ENCODE measurements at places on chromosomes 3 and 15. TPM values are rescaled to one million over a fixed set of nuclear protein-coding genes. Genes with fewer than 3 reads are reported as not detected.

- H3K27ac ChIP-seq = no peak overlapping the region
- DNase-seq = peak; percentile 42
- no peaks in the 10 kb centered on the region for H3K36me3 ChIP-seq
- peaks cover 7% of the 10 kb centered on the region for H3K4me1 ChIP-seq
- no peak overlapping the region for H3K4me3 ChIP-seq
- no peaks in the 10 kb centered on the region for H3K27me3 ChIP-seq
Measured at GRCh38 chr15:25543196-25543595, 104.4 kb upstream of the UBE3A start.

DNA sequence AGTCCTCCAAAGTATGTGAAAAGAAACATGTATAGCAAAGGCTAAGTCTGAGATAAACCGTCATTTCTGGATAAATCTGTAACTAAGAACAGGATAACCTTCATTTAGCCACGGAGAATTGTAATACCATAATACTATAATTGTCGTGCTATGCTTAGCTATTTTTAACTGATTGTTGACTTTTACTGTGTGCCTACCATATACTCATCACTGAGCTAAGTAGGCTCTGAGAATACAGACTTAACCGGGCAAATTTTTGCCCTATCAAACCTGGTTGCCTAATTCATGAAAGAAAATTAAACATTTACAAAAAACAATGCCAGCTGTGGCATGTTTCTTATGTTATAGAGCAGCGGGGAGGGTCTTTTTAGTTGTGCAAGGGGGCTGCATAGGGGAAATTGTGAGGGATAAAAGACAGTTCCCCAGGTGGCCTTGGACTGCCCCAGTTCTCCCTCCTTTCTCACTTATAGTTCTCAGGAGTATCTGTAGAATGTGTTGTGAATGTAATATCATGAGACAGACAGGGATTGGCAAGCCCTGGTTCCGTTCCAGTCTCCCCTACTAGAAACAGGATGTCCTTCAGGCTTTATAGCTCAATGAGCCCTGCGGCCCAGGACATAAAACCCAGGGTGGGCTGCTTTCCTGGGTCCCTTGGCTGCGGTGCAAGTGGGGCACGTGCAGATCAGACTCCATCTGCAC lies 318.5 kb downstream of the GBE1 start:
- H3K36me3 ChIP-seq = no peaks in the 10 kb centered on the region
- H3K27me3 ChIP-seq = no peaks in the 10 kb centered on the region
- no peak for DNase-seq
- no peak overlapping the region for H3K27ac ChIP-seq
- H3K4me3 ChIP-seq = no peak overlapping the region
- no peaks in the 10 kb centered on the region for H3K4me1 ChIP-seq

- peaks cover 29% of the 10 kb centered on the region for H3K4me1 ChIP-seq
- no peak overlapping the region for H3K4me3 ChIP-seq
- peaks cover 5% of the 10 kb centered on the region for H3K36me3 ChIP-seq
- H3K27ac ChIP-seq = no peak overlapping the region
- no peaks in the 10 kb centered on the region for H3K27me3 ChIP-seq
- DNase-seq = no peak
Measured at GRCh38 chr3:185327062-185327461, 35.9 kb upstream of the MAP3K13 start.

GRCh38 chr15:34514251-34514670 lies 69.2 kb downstream of the GOLGA8B start:
- H3K4me1 ChIP-seq = peaks cover 12% of the 10 kb centered on the region
- no peak overlapping the region for H3K27ac ChIP-seq
- no peaks in the 10 kb centered on the region for H3K36me3 ChIP-seq
- no peak for DNase-seq
- peaks cover 67% of the 10 kb centered on the region for H3K27me3 ChIP-seq
- H3K4me3 ChIP-seq = peak overlapping the region; percentile 79

GRCh38 chr15:45121706-45122417 lies 7.7 kb downstream of the DUOXA2 start:
- H3K4me3 ChIP-seq = no peak overlapping the region
- H3K27ac ChIP-seq = peak overlapping the region; percentile 35
- DNase-seq = no peak
- H3K27me3 ChIP-seq = peaks cover 76% of the 10 kb centered on the region
- peaks cover 7% of the 10 kb centered on the region for H3K4me1 ChIP-seq

DNA sequence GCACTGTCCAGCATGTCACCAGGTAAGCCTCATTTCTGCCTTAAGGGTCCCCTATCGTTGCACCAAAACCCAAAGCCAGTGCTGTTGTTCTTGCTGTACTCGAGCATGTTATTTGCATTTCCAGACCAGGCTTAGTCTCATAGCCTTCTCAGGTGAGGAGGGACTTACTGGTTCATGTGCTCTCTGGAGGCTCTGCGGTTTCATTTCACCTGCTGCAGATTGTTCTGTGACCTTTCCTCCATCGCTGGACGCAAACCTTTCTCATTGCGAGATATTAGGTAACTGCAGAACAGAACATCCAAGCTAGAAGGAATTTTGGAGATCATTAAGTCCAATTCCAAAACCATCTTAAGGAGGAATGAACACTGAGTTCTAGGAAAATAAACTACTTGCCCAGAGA lies 187.3 kb upstream of the BCL6 start:
- no peak overlapping the region for H3K4me3 ChIP-seq
- no peak for DNase-seq
- H3K36me3 ChIP-seq = no peaks in the 10 kb centered on the region
- peaks cover 3% of the 10 kb centered on the region for H3K4me1 ChIP-seq
- H3K27ac ChIP-seq = no peak overlapping the region

GRCh38 chr15:87349181-87349580 lies 907.4 kb downstream of the NTRK3 start:
- no peaks in the 10 kb centered on the region for H3K4me1 ChIP-seq
- no peaks in the 10 kb centered on the region for H3K36me3 ChIP-seq
- H3K27ac ChIP-seq = no peak overlapping the region

GRCh38 chr15:69422336-69422895 lies 8.3 kb downstream of the KIF23 start:
- DNase-seq = no peak
- peaks cover 35% of the 10 kb centered on the region for H3K36me3 ChIP-seq
- peaks cover 6% of the 10 kb centered on the region for H3K4me1 ChIP-seq
- peak overlapping the region; percentile 40 for H3K27ac ChIP-seq
- no peaks in the 10 kb centered on the region for H3K27me3 ChIP-seq

DNA sequence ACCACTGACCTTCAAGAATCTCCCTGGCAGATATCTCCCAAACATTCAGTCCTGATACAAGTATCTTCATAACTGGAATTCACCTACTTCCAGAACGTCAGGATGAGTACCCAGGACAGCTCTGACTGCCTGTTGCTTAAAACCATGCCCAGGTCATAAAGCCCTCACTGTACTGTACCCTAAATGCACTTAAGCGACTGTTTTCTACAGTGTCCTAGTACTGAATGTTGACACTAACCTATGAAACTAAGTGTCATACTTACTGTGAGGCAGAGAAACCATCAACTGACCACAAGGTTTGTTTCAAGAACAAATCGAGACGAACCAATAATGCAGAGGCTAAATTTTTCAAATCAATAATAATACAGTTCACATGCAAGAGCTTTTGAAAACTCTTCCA lies 178.7 kb upstream of the NSMCE3 start:
- DNase-seq = no peak
- H3K4me3 ChIP-seq = no peak overlapping the region
- H3K27me3 ChIP-seq = peaks cover 11% of the 10 kb centered on the region

GRCh38 chr15:67101911-67102598 lies 36.7 kb downstream of the SMAD3 start:
- peaks cover 61% of the 10 kb centered on the region for H3K4me1 ChIP-seq
- H3K4me3 ChIP-seq = no peak overlapping the region
- peaks cover 2% of the 10 kb centered on the region for H3K36me3 ChIP-seq
- H3K27ac ChIP-seq = no peak overlapping the region
- H3K27me3 ChIP-seq = no peaks in the 10 kb centered on the region

DNA sequence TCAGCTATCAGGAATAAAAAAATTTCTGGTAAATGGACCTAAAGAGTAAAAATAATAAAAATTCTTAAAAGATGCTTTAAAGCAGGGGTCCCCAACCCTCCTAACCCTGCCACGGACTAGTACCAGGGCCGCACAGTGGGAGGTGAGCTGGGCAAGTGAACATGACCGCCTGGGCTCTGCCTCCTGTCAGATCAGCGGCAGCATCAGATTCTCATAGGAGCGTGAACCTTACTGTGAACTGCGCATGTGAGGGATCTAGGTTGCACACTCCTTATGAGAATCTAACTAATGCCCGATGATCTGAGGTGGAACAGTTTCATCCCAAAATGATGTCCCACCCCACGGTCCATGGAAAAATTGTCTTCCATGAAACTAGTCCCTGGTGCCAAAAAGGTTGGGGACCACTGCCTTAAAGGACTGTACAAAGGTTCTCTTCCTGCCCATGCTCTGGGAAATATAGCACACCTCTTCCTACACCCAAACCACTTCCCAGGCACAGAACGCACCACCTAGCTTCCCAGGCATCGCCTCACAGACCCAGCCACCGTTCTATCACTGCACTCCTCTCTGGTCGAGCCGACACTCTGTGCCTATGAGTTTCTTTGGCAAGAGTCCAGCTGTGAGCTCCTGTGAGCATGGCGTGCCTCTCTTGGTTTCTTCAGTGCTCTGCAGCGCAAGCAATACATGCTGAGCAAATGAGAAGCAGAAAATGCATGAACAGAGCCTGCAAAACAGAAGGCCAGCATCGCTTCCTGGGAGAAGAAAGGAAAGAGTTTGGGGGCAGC lies 104.9 kb downstream of the OCA2 start:
- H3K27me3 ChIP-seq = peaks cover 11% of the 10 kb centered on the region
- H3K4me1 ChIP-seq = peaks cover 2% of the 10 kb centered on the region
- H3K4me3 ChIP-seq = no peak overlapping the region
- no peak overlapping the region for H3K27ac ChIP-seq
- H3K36me3 ChIP-seq = no peaks in the 10 kb centered on the region

DNA sequence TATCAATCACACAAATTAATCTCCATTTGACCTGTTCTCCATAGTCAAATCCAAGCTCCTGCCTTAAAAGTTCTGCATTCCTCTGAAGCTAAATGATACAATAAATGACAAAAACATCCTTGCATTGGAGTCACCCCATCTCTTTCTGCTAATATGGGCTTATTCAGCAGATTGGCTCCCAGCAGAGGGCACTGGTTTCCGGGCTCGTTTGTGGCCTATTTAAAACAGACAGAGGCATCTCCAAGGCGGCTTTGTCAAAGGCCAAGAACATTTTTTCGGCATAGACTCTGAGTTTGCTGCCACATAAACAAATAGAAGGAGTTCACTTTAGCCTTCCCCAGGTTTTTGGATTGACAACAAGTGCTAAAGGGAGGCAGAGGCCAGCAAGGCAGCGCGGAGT lies 204.4 kb upstream of the RASGRP1 start:
- H3K27ac ChIP-seq = no peak overlapping the region
- no peak overlapping the region for H3K4me3 ChIP-seq
- DNase-seq = no peak
- peaks cover 5% of the 10 kb centered on the region for H3K27me3 ChIP-seq
- H3K36me3 ChIP-seq = no peaks in the 10 kb centered on the region
- no peaks in the 10 kb centered on the region for H3K4me1 ChIP-seq

- no peak overlapping the region for H3K4me3 ChIP-seq
- no peak for DNase-seq
- no peaks in the 10 kb centered on the region for H3K27me3 ChIP-seq
- no peaks in the 10 kb centered on the region for H3K36me3 ChIP-seq
Measured at GRCh38 chr15:84151205-84151931, 84.2 kb upstream of the GOLGA6L4 start.

GRCh38 chr3:160003520-160004128 lies 15.0 kb downstream of the IL12A start:
- H3K4me3 ChIP-seq = no peak overlapping the region
- no peak overlapping the region for H3K27ac ChIP-seq
- H3K27me3 ChIP-seq = peaks cover 2% of the 10 kb centered on the region

DNA sequence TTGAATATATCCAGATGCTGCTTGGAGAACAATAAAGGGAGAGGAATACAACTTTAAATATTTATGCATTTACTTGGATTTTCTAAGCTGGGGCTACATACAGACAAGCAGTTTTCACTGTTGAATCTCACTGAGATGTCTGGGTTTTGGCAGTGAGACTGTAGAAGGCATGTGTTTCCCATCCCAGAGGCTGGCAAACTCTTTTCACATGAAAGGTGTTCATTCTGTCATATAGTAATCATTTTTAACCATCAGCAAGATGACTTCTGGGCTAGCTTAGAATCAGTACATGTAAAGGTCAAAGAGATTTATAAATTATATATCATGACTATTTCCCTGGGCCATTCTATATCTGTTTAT lies 218.7 kb upstream of the SGO1 start:
- no peak overlapping the region for H3K4me3 ChIP-seq
- H3K27me3 ChIP-seq = no peaks in the 10 kb centered on the region
- no peak overlapping the region for H3K27ac ChIP-seq
- DNase-seq = no peak
- H3K4me1 ChIP-seq = peaks cover 23% of the 10 kb centered on the region

DNA sequence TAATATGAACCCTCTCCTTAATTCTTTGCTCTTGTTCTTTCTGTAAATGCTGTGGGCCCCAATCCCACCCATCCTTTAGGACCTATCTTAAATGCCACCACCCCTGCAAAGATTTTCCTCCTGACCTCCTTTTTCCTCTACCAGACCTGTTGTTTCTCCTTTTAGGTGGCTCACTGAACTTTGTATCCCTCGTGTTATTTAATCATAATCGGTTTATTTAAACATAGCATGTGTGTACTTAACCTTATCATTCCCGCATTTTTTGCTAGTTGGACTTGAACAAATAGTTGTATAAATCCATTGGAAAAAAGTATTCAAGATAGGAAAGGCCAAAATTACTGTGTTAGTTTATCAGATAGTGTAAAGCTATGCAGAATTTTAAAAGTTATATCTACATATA lies 988 bp upstream of the NFKBIZ start:
- H3K36me3 ChIP-seq = peaks cover 23% of the 10 kb centered on the region
- H3K27me3 ChIP-seq = no peaks in the 10 kb centered on the region
- peaks cover 35% of the 10 kb centered on the region for H3K4me1 ChIP-seq
- peak overlapping the region; percentile 72 for H3K4me3 ChIP-seq

GRCh38 chr3:5707794-5708193 lies 520.3 kb downstream of the EDEM1 start:
- H3K36me3 ChIP-seq = no peaks in the 10 kb centered on the region
- H3K4me3 ChIP-seq = no peak overlapping the region
- H3K27me3 ChIP-seq = no peaks in the 10 kb centered on the region
- no peak overlapping the region for H3K27ac ChIP-seq

The LRRC31 gene
- not detected for total RNA-seq

The NDUFAF3 gene
- total RNA-seq = 62.0 TPM

The KAT2B gene
- 6.2 TPM for total RNA-seq

The RLBP1 gene
- total RNA-seq = not detected

The AEN gene
- total RNA-seq = 33.0 TPM

The TICRR gene
- total RNA-seq = 10.2 TPM

The WDR6 gene
- 409 TPM for total RNA-seq

The GP9 gene
- total RNA-seq = not detected

The ITGB5 gene
- total RNA-seq = 64.7 TPM

The SOX2 gene
- not detected for total RNA-seq

The ST8SIA2 gene
- total RNA-seq = 12.1 TPM

The IGSF11 gene
- 2.0 TPM for total RNA-seq

The UTS2B gene
- total RNA-seq = 0.90 TPM

The IL17RE gene
- 23.6 TPM for total RNA-seq

Measured in mesothelial cell of epicardium (in vitro differentiated cells).